Vagina (tissue), 2 donors: ENCODE measurements at places on chromosomes 16 and 17.

DNA sequence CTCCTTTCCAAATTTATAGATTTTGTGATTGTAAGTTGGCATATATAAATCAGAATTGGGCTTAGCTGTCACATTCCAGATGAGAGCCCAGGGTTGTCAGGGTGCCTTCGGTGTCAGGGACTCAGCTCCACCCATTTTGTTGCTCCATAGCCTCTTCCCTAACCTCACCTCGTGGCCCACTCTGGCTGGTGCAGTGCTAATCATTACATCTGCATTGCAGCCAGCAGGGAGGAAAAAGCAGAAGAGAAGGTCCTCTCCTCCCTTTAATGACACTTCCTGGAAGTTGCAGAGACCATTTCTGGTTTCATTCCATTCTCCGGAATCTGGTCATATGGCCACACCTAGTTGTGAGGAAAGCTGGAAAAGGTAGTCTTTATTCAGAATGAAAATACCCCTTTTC lies 113.3 kb downstream of the CCT6B start:
- no peak for DNase-seq

GRCh38 chr17:927611-928461 lies 51.7 kb downstream of the NXN start:
- DNase-seq, result no peak

DNA sequence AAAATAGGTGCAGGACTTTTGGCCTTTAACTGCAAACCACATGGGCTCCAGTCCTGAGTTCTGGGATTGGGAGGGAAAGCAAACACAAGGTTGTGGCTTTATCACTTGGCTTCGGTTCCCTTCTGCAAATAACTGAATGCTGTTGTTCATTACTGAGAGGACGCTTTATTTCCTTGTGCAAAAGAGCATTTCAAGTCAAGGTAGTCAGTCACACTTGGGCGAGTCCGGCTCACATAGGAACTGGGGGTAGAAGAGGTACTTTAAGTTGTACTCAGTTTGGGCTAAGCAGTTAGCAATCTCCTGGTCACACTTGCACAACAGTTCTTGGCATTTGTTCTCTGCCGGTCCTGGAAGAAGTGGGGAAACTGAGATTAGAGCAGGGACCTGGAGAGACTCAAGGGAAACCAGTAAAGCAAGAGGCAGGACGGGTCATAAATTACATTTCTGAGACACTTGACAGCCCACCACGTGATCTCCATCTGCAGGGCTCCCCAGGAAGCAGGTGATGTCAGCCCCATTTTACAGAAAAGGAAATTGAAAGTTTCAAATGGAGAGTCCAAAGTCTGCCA lies 21.6 kb downstream of the PLA2G10 start:
- no peak for DNase-seq

GRCh38 chr17:57521606-57522005 lies 223.5 kb downstream of the CCDC182 start:
- no peak for DNase-seq
